ENCODE measurements at places on chromosomes 2 and 18.
A peak's percentile ranks its signal among the peaks of the same experiment; 100 is the strongest.

- DNase-seq, result no peak
These were observed 52.4 kb downstream of the CFAP221 start for GRCh38 chr2:119596638-119597037.

- DNase-seq, result no peak
These were observed 9.7 kb downstream of the OXER1 start for GRCh38 chr2:42754021-42754775.

- DNase-seq, result peak; percentile 39
These were observed 39.8 kb upstream of the PARD3B start for GRCh38 chr2:204505488-204505887.

- DNase-seq, result peak; percentile 86
These were observed 767.0 kb downstream of the SLC4A3 start for GRCh38 chr2:220394433-220394832.

DNA sequence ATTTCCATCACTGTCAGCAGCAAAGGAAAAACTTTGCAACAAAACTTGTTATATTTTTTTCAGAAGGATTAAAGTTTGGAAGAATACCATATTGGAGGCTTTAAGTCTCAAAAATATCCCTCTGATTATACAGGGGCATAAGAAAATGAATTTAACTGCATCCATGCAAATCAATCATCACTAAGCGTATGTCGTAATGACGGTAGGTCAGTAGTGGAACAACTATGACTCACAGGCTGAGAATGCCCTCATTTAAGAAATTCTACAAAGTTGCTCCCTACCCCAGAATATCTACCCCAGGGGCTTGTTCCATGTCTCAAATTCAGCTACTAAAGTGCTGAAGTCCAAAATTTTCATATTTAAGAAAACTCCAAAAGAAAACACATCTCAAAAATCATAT is 12.5 kb upstream of the NAB1 start:
- DNase-seq, result peak; percentile 75
